CD4-positive, alpha-beta T cell (primary cell): ENCODE measurements at places on chromosomes 5 and 9.

GRCh38 chr9:138050472-138051330 lies 173.1 kb downstream of the CACNA1B start:
- DNase-seq, result no peak

- DNase-seq, result no peak
Observed at GRCh38 chr5:135521964-135522363, 13.8 kb downstream of the NEUROG1 start.

DNA sequence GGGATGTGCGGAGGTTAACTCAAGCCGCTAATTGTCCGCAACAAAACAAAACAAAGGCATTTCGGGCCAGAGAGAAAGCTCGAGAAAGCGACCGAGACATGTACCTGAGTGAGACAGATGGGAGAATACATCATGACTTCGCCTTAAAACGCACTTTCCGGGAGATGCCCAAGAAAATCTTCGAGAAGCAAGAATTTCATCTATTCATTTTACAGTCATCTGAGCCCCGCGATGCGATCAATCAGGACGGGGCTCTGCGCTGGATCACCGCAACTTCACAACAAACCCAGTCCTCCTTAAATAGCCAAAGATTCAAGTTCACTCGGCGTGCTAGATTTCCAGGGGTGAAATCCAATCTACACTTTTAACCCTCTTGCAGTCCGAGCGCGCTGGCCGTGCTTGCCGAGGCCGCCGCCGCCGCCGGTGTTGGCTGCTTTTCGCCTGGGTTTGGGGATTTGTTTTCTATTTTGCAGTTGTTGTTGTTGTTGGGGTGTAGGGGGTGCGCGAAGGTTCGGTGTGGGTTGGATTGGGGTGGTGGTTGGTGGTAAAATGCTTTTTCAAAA lies 482 bp downstream of the NFIB start:
- DNase-seq, result no peak

- no peak for DNase-seq
Observed at GRCh38 chr5:168086746-168087145, 204.7 kb upstream of the WWC1 start.

DNA sequence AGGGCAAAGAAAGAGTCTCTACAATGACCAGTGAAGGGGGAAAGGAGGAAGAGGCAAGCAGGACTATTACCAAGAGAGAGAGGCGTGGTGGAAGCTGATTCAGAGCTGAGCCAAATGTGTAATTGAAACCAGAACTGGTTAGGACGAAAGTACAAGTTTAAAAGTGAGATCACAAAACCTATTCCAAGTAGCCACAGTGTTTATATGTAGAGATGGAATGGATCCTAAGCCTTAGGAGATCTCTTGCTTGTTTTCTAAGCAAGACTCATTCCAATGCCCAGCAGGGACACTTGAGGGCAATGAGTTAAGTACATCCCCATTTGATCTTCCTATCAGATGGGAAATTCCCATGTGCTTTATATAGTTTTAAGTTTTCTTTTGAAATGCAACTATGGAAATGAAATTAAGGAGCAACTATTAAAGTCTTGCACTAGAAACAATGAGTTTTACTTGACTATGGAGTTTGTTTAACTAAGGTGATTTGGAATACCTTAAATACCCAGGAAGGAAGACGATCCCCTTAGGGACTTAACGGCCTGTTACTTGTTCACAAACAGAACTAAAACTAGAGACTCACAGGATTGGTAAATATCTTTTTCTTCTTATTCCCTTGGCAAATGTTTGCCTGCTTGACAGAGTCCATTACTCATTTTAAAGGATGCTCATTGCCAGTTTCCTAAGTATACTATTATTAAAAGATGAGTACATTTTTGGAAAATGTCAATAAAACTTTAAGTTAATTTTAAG lies 51.1 kb upstream of the SNX2 start:
- DNase-seq, result no peak

DNA sequence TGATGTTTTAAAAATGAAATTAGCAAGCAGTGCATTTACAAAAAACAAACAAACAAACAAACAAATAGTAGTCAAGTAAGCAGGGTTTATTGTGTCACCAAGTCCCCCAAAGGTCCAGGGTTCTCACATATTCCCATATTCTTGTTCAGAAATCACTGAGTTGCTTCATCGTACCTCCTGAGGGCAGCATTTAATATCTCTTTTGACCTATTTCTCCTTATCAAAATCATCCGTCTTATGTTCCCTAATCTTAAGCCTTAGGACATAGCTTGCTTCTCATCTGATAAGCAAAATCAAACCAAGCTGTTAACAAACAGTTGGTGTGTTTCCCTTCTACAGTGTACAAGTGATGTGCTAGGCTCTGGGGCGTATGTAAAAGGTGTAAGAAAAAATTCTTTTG lies 109.5 kb upstream of the MAN2A1 start:
- DNase-seq, result no peak

DNA sequence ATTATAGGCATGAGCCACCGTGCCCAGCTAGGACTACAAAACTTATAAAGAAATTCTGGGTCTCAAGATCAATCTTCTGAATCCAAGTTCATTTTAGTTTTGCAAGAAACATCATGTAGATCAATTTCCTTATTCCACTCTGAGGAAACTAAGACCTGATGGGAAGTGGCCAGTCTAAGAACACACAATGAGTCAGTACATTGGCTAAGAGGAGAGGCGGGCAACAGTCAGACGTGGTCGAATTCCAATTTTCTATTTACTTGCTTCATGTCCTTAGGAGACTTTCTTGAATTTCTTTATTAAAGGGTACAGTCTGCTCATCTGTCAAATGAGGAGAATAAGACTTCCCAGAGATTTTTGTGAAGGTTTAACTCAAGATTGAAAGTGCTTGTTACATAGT lies 432.1 kb upstream of the BRINP1 start:
- DNase-seq, result no peak

DNA sequence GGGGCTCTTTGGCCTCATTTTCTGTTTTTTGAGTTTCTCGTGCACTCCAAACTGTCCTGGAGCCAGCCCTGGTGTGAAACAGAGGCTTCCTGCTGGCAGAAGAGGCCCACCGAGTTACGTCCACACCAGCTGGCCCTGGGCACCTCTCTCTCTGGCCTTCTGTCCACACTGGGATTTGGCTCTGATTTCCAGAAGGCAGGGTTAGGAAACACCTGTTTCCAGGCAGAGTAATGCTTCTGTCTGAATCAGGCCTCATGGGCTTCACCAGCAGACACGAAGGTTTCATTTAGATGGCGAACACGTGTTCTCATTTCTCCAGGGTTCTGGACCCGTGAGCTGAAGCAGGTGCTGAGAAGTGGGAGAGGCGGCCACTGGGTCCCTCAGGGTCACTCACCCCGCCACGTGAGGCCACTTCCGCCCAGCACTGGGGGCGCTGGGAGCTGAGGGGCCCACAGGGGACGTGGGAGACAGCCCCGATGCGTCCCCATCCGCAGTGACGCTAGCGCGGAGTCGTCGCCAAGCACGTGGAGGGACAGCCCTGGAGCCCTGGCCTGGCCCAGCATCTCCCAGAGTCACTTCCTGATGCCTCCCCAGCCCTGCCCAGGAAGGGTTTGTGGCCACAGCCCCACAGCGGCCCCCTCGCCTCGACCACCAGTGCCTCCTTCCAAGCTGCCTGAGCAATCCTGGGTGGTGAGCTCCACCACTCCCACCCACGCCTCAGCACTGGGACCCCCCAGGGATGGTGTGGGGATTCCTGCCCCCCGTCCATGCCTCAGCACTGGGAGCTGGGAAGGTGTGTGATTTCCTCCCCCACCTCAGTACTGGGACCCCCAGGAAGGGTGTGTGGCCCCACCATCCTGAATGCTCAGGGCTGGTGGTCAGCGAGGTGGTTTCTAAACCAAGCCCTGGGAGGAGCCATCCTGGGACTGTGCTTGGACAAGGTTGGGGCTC lies 4.9 kb upstream of the LRRC14B start:
- DNase-seq, result no peak

GRCh38 chr9:134721344-134721743 lies 79.7 kb downstream of the COL5A1 start:
- DNase-seq, result no peak

- no peak for DNase-seq
Observed at GRCh38 chr9:101970609-101971008, 232.2 kb upstream of the GRIN3A start.

DNA sequence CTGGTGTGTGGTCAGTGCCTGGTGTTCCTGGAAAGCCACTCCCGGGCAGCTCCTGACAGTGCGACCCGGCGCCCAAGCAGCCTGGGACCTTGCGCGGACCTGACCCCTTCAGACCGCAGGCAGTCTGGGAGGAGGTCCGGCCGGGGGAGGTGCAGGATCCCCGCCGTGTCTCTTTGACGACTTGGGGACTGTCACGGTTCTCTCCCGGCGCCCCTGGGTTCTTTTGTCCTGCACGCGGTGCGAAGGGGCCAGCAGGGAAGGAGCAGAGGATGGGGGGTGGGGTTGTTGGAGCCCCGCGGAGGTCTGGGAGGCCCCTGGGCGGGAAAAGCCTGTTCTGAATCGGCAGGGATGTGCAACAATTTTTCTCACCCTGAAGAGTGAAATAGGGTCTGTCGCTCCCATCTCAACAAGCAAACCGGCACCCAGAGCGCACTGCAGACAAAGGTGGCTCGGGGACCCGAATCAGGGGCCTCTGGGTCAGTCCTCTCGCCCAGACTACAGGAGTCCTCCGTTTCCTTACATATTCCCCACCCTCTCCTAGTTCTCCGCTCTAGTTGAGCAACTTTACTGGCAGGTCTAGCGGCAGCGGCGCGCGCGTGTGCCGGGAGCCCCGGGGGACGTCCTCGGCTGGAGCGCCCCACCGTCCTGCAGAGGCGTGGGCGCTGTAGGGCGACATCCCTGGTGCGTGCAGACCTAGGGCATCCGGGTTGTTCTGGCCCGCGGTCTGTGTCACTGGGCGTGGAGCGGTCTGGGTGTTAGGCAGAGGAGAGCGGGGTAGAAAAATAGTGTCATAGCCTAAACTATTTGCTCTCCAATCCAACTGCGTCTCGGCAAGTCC lies 1.2 kb downstream of the VCAN start:
- no peak for DNase-seq

DNA sequence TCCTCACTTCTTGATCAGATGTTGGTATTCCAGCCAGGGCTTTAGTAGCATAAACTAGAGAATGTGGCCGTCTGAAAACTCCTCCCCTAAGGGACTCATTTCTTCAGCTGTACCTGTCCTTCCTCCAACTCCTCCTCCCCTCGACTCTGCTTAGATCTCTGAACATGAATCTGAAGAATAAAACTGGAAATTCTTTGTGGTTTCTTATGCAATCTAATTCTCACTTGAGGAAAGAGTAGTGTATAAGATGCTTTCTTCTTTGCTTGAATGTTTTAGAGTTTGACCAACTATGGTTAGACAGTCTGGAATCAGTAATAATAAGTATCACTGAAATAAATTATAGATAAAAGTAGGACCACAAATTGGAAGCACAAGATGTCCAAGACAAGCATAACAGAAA lies 128.5 kb downstream of the LRRC70 start:
- no peak for DNase-seq

GRCh38 chr5:110027527-110028322 lies 338.0 kb downstream of the MAN2A1 start:
- no peak for DNase-seq

GRCh38 chr5:78597974-78598371 lies 50.6 kb downstream of the LHFPL2 start:
- DNase-seq, result no peak

DNA sequence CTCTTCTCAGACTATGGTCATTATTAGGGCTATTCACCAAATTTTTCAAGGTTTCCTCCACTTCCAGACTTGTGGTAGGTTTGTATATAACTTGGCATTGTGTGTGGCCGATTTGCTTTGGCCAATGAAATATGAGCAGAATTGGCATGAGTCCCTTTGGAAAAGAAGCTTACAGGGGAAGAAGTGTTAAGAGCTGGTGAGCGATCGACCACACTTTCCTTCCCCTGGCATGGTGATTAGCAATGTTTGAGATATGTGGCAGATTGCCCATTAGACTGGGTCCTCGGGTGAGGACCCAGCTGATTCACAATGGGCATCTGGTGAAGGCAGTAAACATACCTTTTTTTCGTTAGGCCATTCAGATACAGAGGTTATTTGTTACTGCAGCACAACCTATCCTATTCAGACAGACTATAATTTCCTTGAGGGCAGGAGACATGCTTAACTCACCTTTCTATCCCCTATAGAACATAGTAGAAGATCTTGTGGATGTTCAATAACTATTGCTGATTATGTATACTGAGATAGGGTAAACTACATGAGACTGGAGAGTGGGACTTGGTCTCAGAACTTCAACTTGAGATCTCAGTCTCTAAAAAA lies 62.8 kb upstream of the KLF9 start:
- DNase-seq, result no peak

DNA sequence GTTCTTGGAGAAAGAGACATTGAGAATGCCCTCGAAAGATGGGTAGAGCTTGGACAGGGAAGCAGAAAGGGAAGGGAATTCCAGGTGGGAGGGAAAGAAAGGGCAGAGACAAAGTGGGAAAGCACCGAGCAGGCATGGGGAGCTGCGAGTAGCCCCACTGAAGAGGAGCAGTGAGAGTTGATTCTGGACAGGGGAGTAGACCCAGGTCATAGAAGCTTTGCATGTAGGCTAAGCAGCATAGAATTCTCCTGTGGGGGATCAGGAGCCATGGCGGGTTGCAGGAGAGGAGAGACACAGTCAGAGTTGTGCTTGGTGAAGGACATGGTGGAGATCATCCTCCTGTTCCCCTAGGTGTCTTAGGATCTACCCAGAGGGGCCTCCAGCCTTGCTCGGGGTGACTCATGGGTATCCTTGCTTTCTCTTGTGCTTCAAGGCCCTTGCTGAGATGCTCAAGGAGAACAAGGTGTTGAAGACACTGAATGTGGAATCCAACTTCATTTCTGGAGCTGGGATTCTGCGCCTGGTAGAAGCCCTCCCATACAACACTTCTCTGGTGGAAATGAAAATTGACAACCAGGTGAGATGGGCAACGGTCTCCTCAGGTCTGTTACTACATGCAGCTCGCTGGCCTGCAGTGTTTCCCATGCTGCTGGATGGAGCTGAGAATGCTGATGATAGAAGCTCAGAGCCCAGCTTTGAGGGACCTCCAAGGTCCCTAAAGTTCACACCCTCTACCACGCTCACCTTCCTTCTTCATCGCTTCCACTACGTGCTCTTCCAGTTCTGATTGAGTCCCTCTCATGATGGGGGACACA lies 64.5 kb downstream of the TSTD2 start:
- DNase-seq, result no peak

DNA sequence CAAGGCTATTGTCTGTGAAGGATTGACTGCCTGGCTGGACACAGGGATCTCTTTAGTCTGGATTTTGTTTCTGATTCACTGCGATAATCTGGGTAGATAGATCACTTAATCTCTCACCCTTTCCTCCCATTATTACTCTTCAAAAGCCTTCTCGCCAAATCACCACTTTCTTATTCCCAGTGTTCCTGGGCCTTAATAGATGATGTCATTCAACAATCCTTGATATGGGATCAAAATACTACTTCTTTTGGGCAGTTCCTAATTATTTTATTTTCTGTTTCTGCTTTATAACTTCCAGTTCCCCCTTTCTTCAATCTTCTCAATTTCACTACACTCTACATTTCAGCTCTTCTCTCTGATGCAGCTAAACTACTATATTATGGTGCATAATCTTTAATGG lies 6.8 kb upstream of the CRHBP start:
- DNase-seq, result no peak
